Cortex of kidney (tissue), 1 donor: ENCODE measurements at places on chromosomes 7 and 10.

DNA sequence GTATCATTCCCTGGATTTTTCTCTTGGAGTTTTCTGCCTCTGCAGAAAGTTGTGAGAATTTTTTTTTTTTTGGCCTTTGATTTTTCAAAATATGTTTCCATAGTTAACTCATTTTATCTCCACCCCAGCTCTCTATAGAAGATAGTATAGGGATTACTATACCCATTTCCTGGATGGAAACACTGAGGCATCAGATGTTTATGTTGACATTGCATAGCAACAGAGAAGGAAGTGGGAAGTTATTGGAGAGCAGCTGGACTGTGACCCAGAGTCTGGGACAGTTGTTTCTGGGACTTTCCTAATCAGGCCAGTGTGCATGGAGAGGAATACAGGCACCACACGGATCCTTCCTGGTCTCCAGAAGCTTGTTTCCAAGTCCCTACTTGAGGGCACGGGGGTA lies 158.0 kb downstream of the CDH23 start:
- no peak for DNase-seq

GRCh38 chr7:35630024-35630972 lies 64.6 kb downstream of the HERPUD2 start:
- no peak for DNase-seq

DNA sequence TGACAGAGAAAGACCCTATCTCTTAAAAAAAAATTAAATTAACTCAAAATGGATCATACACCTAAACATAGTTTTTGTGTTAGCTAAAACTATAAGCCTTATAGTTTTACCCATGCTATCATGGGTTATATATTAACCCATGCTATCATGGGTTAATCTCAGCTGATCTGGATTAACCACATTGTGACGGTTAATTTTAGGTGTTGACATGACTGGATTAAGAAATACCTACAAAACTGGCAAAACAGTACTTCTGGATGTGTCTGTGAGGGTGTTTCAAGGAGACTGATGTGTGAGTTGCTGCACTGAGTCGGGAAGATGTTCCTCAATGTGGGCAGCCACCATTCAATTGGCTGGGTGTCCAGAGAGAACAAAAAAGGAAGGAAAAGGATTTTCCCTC lies 44.3 kb upstream of the FXYD4 start:
- no peak for DNase-seq

GRCh38 chr7:146619641-146620040 lies 503.0 kb downstream of the CNTNAP2 start:
- DNase-seq, result no peak

DNA sequence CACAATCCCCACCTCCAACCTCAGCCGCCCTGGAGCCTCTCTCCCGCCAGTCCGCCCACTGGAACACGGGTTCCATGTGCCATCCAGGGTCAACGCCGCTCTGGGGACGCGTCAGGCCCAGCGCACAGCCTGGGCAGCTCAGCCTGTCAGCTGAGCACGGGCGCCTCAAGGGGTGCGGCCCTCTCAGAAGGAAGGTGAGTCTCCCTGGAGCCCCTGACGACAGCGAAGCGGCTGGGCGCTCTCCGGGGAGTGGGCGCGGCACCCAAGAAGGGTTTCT lies 1.2 kb upstream of the SLC18A3 start:
- no peak for DNase-seq

GRCh38 chr10:79491143-79491835 lies 21.0 kb upstream of the EIF5AL1 start:
- no peak for DNase-seq

GRCh38 chr7:44133295-44133694 lies 7.8 kb downstream of the MYL7 start:
- DNase-seq, result no peak

DNA sequence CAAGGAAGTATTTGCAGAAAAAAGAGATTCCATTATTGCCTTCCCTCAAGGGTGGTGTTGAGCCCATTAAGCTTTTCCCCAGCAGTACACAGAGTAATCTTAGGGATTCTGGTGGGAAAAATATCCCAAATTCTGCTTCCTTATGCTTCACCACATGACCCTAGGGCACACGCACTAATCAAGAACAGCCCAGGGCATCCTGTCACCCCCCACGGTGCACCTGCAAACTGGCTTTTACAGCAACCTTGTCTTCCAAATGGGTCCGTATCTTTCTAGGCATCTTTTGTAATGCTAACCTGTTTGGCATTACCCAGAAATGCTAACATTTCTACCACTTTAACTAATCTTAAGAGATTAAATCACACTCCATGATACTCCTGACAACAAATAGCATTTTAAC lies 926 bp upstream of the C7orf33 start:
- DNase-seq, result no peak

GRCh38 chr7:148911626-148912025 lies 27.5 kb upstream of the EZH2 start:
- no peak for DNase-seq

GRCh38 chr7:43179393-43179792 lies 66.9 kb downstream of the HECW1 start:
- no peak for DNase-seq

GRCh38 chr7:90269163-90269562 lies 24.2 kb downstream of the CFAP69 start:
- no peak for DNase-seq

DNA sequence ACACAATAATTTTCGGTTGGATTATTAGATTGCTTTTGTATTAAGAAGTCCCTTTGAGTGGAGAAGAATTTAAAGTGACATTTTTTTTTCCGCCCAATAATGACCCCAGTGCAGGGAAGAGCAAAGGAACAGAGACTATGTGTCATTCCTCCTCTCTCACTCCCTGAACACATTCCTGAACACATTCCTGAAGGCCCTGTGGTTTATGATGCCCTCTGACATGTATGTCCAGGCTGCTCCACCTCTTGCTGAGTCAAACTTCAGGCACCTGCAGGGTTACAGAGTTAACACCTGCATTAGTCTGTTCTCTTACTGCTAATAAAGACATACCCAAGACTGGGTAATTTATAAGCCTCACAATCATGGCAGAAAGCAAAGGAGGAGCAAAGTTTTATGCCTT lies 704.0 kb upstream of the LRRN3 start:
- DNase-seq, result no peak

GRCh38 chr7:67661-68395 lies 124.5 kb upstream of the FAM20C start:
- DNase-seq, result no peak

DNA sequence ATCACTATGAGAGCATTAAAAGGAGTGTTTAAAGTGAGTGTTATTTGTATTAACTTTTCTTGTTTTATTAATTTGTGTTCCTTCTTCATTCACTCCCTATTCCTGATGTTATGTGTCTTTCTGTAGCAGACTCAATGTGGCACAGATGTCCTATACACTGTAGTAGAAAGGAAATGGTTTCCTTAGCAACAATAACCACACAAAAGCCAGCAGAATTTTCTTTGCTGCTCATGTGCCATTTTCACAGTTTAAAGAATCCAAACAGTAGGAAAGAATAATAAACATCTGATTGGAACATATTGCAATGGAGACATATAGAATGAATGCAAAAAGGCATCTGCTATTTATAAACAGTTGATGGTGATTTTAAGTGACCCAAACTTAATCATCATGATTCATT lies 763.6 kb downstream of the PHTF2 start:
- DNase-seq, result no peak

DNA sequence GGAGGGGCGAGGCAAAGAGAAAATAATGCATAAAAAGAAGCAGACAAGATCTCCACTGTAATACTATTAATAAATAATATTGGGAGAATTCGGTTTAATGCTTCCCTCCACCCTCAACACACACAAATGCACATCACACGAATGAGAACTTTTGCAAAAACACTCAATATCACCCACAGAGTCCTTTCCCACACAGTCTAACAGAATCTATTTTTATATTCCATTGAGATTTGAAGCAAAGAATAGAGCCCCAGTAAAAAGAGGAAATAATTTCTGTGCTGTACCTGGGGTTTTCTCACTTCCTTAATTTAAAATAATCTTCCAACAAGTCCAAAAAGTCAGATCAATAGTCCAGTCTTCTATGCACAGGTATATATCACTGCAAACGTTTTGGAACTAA lies 17.0 kb downstream of the PIK3AP1 start:
- no peak for DNase-seq

DNA sequence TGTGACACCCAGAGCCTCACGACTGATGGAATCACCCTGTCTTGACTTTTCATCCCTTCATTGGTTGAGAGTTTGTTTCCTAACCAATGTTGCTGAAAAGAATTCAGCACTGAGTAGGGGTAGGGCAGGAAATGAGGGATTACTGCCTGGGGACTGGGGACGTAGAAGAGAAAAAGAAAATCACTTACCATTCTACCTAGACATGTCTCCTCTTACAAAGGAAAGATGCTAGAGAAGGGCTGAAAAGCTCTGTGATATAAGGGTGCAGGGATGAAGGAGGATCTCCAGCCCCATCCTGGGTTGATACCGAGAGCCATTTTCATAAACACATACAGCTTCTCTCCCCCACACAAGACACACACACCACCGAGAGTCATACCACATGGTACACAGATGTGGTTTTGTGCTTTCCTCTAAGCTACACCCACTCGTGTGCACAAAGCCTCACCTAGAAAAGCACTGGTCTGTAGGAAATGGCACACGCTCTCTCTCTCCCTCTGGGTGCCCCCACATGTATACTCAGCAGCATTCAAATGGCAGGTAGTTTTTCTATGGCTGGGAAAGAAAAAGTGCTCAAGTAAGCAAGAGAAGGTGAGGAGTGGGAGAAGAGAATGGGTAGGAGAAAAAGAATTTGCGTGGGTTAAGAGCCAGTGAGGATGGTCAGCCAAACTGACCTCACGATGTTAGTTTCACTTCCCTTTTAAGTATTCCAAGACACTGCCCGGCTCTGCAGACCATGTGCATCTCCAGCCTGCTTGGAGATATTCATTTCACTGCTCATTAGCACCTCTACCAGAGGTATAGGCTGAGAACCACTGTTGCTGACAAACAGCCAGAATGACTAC lies 85.8 kb downstream of the CALD1 start:
- DNase-seq, result no peak

DNA sequence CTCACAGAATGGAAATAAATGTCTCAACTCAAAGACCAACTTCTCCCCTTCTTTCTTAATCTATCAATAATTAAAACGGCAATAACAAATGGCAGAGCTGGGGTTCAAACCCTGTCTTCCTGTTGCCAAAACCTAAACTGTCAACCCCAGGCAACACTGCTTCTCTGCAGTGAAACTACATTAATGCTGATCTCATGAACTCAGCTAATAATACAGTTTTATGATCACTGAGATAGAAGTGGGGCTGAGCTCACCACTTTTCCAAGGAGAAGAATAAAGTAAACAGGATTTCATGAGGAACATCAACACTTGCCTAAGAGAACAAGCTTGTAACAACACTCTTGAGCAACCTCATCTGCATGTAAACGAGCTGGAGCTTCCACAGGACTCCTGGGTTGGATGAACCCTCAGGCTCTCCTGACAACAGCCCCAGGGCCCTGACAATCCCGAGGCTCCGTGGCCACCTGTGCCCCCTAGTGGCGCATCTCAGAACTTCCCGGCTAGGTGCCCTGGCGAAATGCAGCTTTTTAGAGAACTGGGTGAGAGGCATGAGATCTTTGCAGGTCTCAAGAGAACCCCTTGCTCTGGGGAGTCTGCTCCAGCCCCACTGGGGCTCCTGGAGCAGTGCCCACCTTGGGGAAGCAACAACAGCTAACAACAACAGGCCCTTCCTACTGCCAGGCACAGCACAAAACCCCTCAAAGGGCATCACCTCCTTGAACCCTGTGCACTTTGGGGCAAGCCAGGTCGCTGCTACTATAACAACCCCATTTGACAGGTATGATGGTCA lies 169.3 kb downstream of the SH3PXD2A start:
- DNase-seq, result no peak

DNA sequence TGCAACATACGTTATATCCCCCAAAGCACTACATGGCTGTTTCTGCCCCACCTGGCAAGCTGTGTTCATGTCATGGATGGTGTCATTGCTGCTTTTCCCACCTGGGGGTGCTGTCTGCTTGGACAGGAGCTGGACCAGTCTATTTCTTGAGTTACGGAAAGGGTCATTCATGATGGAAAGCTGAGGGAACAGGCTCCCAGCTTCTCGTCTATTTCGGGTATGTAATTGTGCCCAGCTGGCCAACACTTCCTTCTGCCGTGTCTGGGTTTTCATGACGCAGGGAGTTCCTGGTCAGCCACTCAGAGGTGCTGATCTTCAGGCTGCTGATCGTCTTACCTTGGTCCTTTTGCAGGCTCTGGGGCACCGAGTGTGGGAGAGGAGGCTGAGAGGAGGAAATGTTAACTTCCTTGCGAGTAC lies 8.6 kb downstream of the BTBD16 start:
- DNase-seq, result no peak

GRCh38 chr7:133950855-133951254 lies 176.3 kb upstream of the LRGUK start:
- DNase-seq, result no peak

DNA sequence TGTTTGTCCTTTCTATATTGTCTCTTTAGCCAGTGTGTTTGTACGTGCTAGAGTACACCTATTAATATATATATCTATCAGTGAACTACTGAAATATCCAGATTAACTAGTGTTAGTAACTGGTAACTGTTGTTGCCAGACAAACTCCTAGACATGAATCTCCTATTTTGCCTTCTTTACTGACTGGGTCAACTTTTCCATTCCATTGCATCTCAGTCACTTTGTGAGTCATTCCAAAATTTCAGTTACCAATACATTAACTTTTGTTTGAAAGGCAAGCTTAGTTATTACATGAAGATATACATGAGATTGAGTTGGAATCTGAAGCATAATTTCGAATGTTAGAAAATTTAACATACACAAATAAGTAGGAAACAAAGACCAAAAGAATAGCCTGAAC lies 51.4 kb downstream of the BTAF1 start:
- no peak for DNase-seq

DNA sequence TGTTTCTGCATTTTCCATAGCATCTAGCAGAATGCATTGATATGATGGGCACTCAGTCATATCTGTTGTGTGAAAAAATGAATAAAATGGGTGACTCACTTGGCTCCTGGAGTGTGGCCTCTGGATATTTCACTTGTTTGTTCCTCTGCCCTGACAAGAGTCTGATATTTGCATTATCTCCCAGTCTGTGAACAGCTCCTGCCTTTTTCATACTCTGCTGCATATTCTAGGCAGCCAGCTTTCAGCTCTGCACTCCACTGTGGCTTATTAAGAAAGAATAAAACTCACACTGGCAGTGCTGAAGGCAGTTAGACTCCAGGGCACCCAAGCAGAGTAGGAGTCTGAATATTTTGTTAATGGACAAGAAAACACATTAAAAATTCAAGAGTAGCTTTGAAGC lies 623.9 kb downstream of the SORCS1 start:
- DNase-seq, result no peak
